ENCODE measurements at places on chromosomes 4 and X.

DNA sequence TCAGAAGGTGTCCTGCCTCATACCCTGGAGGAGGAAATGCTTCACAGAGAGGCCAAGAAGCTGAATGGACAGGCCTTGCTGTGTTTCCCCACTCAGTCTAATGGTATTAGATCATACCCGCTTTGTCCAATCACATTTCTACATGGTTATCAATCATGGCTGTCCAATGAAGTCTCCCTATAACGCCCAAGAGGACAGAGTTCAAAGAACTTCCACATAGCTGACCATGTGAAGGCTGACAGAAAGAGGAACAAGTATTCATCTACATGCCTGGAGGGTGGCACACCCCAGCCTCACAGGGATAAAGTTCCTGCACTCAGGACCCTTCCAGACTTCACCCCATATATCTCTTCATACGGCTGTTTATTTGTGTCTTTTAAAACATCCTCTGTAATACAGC is 123.4 kb downstream of the MANBA start:
- no peak for DNase-seq

- no peak for DNase-seq
Observed at GRCh38 chrX:25017667-25018247, 2.0 kb upstream of the ARX start.

- no peak for DNase-seq
Observed at GRCh38 chrX:131136776-131137175, 78.6 kb downstream of the ARHGAP36 start.

- no peak for DNase-seq
Observed at GRCh38 chrX:134963041-134963440, 27.8 kb upstream of the SMIM10 start.

DNA sequence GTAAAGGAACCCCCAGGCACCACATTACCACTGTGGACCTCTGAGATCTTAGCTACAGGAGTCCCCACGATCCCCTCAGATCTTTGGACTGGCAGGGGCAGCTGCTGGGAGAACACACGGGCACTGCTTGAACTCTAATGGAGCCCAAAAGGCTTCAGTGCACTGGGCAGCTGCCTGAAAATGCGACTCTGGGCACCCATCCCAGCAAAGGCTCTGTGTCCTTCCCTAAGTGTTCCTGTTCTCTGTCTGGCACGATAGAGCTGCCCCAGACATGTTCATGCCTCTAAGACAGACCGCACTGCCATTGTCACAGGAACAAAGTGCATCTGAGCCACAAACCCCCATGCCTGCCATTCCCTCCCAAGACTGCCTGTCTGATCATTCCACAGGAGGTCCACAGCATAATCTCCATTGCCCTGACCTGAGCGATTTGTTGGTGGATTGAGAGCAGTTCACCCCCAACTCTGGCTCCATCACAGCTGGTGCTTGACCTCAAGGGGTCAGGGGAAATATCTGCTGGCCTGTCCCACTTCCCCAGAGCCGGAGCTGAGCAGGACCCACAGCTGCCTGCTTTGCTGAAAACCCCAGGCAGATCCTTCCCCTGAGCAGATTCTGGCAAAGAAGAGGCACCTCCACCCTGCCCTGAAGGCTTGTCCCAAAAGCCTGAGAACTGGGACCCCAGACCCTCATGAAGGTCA is 436.0 kb upstream of the INTU start:
- DNase-seq = no peak

DNA sequence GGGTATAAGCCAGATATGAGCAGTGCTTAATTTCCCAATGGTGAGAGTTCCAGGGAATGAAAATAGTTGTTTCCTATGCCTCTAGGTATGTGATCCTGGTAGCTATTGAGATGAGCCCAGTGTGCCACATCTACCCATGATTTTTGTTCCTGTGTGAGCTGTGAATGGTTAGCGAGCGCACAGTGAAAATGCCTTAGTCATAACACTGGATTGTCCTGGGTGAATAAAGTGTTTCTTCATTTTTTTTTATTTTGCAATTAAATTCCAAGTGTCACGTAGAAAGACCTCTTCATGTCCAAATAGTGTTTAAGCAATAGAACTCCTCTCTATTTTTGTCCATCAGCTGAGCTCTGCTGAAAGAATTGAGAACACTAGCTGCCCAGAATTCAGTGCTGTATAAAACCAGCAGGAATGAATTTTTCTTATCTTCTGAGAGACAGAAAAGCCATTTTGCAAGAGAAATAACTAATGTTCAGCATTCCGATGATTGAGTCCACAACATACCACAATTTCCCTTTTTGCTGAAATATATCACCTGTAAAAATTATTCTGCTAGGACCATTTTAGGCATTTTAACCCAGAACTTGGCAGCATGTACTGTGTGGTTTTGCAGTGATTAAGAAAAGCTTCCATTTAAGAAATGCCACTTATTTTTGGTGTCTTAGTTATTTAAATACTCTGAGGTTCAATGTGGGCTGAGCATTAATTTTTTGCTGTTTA is 5.6 kb downstream of the MAOA start:
- DNase-seq = no peak

- DNase-seq = no peak
Observed at GRCh38 chr4:169342159-169342860, 71.6 kb upstream of the SH3RF1 start.

DNA sequence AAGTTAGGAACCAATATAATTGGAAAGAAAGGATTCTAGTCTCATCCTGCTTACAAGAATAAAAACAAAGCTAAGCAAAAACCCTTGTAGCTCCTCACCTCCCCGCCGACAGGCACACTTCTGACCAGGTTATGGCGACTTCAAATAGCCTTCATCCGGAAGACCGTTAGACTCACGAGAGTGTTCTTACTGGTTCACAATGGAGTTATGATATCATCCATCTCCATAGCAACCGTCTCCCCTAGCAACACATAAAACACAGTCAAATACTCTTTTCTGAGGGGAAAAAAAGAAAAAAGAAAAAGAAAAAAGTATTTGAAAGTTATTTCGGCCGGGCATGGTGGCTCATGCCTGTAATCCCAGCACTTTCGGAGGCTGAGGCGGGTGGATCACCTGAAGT is at the start of gene IL13RA2:
Gene IL13RA2, minus strand, starts transcription at position 162 of the 400 bp plus-strand sequence. CDS start 347 bp downstream, outside the sequence.
- DNase-seq = no peak

- DNase-seq = no peak
Observed at GRCh38 chrX:40298069-40298468, 200.3 kb upstream of the BCOR start.

DNA sequence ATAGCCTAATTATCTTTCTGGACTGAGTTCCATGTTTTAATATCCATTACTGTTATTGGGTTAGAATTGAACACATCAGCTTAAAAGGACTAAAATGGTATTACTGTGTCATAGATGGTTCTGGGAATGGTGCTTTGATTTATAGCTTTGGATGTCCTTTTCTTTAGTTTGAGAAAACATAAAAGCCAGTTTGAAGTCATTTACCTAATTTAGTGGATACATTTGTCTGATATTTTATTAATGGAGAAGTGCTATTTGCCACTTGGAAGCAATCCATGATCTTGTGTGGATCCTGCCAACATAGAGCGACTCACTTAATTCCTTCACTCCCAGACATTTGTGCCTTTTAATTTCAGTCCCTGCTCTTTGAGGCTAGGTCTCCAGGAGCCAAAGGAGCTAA is 212.4 kb upstream of the PACRGL start:
- DNase-seq = no peak

DNA sequence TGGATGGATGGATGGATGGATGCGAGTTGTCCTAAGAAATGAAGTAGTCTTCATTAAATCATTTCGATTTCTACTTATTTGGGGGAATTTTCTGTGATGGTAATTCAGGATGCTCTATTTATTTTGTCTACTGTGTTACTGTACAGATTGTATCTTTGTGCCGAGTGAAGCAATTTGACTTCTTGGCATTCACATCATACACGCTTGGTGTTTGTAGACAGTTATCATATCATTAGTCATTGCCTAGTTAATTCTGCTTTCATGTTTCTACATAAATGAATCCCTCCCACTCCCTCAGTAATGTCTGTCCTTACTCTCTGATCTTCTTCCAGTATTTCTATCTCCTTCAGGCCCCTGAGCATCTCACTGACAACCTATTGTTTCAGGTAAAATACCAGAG is 64.0 kb downstream of the RASGEF1B start:
- DNase-seq = no peak

DNA sequence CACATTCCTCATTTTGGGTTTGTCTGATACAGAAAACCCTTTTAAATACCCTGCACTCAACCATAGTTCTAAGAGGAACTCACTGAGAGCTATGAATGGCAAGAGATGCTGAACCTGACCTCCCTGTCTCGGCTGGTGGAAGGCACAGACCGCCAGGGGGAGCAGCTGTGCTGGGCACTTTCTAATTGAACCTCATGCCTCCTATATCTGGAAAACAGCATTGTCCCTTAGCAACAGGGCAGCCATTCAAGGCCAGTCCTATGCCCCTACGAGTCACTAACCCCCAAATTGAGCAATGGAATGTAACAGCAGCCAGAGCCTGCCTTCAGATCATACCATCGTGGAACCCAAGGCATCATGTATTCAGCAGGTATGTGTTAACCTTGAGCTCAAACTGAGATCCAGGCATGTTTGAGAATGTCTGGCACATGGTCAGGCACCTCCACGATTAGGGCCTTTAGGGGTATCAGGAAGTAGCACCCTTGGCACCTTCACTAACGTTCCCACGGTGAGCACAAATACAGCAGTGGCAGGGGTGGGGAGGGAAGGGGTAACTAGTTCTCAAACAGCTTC is 5.1 kb downstream of the USP27X start:
- peak; percentile 60 for DNase-seq

DNA sequence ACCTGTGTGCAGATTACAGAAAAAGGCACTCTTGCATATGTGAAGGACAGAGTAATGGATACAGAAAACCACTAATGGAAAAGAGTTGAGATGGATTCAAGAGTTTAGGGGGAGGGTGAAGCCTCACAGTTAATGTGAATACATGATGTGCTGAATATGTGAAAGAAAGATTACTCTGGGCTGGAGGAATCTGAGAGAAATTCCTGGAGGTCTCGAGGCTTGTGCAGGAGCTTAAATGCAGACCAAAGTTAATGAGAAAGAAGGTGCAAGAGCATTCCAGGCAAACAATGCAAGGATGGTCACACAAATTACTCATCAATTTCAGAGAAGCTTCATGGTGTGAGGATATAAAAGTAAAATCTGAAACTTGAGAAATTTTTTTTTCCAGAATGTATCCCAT is 768.8 kb downstream of the STPG2 start:
- DNase-seq = no peak

- DNase-seq = no peak
Observed at GRCh38 chr4:73676861-73677323, 56.7 kb upstream of the RASSF6 start.

DNA sequence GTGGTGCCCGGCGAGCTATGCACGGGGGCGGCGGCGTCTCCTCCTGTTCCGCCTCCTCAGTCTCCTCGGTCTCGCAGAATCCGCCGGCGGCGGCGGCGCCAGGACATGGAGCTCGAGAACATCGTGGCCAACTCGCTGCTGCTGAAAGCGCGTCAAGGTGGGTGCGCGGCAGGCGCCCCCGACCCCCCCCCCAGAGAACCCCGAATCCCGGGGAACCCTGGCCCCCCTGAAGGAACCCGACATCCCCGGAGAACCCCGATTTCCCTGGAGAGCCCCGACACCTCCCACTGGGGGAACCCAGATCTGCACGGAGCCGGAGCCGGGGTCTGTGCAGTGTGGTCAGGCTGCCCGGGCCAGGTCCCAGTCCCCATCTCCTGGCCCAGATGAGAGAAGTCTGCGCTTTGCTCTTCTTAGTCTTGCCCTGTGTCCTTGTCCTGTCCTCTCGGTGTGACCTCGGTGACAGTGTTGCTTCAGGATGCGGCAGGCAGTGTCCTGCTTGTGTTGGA is 648 bp downstream of the GRK4 start:
- peak; percentile 53 for DNase-seq

DNA sequence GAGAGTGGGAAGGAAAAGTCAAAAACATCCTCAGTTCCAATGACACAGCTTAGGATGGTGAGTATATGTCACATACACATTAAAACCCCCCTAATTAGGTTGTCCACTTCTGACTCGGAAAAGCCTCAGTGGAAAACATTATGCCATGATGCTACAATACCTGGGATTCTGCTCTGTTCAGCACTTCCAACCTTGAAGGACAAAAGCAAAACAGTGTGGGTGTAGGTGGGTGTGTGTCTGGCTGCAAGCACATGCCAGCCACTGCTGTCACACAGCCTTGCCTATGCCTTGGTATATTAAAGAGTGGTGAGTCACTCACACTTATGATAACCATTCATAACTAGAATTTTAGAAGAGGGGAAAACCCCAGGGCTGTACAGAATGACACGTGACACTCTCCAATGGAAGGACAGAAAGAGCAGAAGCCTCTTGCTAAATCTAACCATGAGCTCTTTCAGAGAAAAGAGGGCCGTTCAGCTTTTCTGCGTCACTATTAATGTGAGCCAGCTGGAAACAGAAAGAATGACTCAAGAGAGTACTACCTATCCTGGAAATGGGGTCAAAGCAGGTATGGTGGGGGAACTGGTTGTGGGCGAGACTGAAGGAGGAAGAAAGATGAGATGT is 159.6 kb downstream of the TET2 start:
- no peak for DNase-seq

- no peak for DNase-seq
Observed at GRCh38 chrX:73289039-73289438, 74.4 kb upstream of the NAP1L2 start.

- no peak for DNase-seq
Observed at GRCh38 chr4:73650250-73650649, 30.0 kb upstream of the RASSF6 start.

DNA sequence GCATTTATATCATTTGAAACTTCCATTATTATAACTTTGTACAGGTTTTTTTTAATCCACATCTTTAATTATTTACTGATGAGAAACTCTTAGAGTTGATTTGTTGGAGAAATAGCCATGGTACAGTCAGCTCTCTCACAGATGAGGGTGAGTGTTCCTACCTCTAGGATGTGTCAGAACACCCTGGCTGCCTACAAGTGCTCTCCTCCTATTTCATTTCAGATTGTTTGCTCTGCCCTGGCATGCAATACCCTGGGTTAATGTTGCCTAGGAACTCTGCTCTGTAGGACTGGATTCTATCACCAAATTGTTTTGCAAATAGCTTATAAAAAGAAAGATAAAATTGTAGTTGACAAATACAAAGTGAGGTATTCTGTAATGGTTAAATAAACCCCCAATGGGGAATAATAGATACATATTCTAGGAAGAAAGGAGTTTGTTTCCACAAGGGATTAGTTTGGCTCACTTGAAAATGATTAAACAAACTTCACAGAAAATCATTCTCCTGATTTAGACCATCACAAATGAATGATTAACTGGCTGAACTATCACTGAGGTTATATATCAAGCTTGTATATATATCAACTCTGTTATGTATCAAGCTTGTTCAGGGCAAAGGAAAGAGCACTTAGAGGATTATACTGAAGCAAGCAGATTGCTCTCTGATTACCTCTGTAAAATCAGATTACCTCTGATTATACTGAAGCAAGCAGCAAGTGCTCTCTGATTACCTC is 150.0 kb downstream of the PDE5A start:
- no peak for DNase-seq

Data from Kasumi-1 (cell line).